ENCODE measurements at places on chromosomes 3 and 15. TPM values are rescaled to one million over a fixed set of nuclear protein-coding genes. Genes with fewer than 3 reads are reported as not detected.

DNA sequence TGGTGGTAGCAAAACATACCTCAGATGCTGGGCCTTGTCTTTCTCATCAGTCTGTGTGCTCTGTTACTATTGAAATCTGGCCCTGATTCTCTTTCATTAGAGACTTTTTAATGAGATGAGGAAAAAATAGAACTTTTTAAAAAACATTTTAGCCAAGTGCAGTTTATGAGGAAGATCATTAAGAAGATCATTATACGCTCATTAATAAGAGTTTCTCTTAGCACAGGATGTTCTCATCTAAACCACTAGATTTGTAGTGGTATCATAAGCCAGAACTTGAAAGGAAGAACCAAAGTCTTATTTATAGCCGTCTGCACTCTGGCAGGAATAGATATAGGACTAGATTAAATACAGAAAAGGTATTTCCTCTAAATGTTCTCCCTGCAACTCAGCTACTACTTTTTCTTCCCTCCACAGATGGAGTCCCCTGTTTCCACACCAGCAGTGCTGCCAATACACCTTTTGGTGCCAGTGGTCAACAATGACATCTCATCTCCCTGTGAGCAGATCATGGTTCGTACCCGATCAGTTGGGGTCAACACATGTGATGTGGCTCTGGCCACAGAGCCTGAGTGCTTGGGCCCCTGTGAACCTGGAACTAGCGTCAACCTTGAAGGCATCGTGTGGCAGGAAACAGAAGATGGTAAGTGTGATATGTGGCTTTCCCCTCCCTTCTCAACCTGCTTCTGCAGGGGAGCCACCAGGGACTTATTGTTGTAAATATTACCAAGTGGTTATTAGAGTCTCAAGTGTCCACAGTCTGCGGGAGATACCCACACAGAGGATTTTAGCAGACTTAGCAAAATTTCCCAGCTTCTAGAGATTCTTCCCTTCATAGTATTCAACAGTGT, 152.8 kb downstream of the RBPMS2 start:
- DNase-seq = no peak

GRCh38 chr15:71195242-71195641, 80.0 kb downstream of the THSD4 start:
- no peak for DNase-seq

Gene SI
- not detected for total RNA-seq

Gene CSPG5
- 0.18 TPM for total RNA-seq

DNA sequence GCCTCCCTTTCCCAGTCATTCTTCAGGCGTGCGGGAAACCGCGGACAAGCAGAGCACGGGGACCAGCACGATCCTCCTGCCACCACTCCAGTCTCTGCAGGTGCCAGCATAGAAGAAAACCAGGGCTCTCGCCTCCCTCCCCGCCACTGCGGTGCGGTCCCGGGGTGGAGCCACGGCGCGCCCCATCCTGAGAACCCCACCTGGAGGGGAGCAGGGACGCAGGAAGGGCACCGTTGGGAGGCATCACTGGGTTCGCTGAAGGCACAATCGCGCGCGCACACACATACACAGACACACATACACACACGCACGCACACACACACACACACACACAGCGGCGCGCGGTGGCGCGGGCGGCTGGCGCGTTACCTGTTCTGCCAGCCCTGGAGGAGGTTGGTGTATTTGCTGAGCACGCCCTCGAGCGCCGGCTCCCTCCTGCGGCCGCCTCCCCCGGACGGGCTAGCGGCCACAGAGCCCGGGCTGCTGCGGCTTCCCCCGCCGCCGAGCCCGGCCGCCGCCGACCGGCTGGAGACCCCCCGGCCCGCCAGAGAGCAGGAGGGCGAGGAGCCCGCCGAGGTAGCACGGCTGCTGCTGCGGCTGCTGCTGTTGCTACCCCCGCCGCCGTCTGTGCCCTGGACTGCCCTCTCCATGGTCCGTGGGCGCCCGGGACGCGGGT, 394 bp downstream of the OSBPL10 start:
- DNase-seq = peak; percentile 47

Gene NDUFB4
- total RNA-seq = 323 TPM

- DNase-seq = no peak
Measured at GRCh38 chr15:45132844-45133560, 3.2 kb downstream of the DUOX1 start.

Gene NDN
- total RNA-seq = 26.3 TPM

GRCh38 chr3:181695661-181696491, 15.8 kb upstream of the SOX2 start:
- no peak for DNase-seq

Gene SLCO3A1
- total RNA-seq = 5.9 TPM

Gene FGD5
- 10.6 TPM for total RNA-seq

Gene SLC12A6
- total RNA-seq = 17.0 TPM

Gene IL1RAP
- total RNA-seq = 5.2 TPM

- DNase-seq = peak; percentile 76
Measured at GRCh38 chr15:78931439-78932257, 13.2 kb downstream of the CTSH start.

Gene TMEM158
- total RNA-seq = 1.6 TPM

Gene ZBBX
- total RNA-seq = not detected

GRCh38 chr3:73520931-73521461, 103.7 kb downstream of the PDZRN3 start:
- DNase-seq = peak; percentile 33

DNA sequence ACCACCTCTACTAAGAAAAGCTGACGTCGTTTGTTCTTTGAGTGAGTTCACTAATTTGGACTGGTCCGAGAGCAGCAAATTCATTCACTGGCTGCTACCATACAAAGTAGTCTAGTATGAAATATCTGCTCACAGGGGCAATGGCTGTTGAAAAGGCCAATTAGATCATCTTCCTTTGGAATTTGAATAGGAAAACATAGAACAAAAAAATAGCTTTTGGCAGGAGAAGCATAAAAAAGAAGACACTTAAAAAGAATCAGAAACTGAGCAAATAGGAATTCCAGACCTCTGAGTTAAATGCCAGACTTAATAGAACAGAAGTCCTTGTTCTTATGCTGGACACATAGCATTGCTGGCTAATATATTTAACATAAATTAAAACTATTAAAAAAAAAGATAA, 159.3 kb downstream of the IL1RAP start:
- DNase-seq = no peak

DNA sequence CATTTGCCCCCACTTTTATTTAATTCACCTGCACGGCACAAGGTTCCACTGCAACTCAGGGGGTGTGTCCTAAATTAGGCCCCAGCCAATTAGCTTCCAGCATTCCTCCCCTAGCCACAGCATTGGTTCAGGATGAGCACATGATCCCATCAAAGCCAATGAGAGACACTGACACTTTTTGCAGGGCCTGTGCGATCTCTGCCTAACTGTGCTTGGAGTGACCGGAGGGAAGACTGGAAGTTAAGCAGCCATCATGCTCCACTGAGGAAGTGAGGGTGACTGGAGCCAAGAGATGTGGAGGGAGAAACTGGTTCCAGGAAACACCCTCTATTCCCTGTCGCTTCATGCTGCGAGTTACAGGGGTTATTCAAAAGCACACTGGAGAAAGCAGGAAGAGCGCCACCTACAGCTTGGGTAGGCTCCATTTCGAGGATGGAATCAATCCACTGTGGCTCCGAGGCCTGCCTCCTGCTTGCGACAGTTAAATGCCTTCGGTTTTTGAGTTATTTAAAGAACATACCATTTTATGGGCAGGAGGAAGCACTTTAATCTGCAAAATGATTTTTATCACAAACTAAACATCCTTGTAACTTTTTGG, 122.2 kb upstream of the WNT5A start:
- DNase-seq = no peak

DNA sequence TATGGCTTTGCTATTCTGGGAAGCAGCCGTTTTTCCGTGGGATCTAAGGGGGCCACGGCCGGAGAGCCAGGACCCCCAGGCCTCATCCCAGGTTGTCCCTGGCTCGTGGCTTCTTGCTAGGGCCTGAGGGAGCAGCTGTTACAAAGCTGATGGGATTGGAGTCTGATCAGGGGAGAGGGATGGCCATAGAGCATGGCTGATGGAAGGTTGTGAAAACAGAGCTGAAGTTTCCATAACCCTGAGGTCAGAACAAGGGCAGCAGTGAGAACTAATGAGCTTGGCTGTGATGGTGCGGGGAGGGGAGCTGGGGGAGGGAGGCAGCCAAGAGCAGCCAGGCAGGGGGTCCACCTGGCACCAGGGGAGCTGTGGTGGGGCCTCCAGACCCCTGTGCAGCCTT, 63.0 kb downstream of the LINGO1 start:
- no peak for DNase-seq

Gene CCDC80
- 31.8 TPM for total RNA-seq

DNA sequence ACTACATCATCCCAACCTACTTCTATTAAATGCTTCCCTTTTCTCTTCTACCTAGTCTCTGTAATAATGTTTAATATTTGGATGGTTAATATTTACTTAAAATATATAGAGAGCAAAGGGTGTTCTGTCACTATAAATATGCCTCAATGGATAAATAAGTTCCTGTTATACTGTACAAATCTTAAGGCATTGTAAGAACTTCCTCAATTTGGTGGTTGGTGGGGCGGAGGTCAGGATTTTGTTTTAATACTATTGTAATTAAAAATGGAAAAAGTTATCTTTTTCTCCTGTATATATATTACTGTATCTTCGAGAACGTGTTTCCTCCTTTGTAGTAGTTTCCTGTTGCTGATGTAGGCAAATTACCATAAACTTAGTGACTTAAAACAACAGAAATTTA, 41.5 kb downstream of the SPRED1 start:
- no peak for DNase-seq

DNA sequence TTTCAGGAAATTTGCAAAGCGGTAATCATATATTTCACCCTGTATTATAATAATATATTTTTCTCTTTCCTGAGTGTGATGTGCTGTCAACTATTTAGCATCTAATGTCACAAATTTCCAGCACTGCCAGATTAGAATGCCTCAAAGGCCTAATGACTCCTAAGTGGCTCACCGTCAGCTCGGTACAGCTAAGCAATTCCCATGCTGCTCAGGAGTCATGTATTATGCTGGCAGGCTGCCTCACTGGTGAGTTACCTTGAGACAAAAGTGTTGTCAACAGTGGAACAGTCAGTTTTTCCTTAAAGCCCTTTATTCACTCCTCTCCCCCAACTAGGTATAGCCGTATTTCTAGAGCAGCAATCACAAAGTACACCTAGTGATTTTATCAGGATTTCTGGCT, 83.6 kb downstream of the NSUN3 start:
- no peak for DNase-seq

DNA sequence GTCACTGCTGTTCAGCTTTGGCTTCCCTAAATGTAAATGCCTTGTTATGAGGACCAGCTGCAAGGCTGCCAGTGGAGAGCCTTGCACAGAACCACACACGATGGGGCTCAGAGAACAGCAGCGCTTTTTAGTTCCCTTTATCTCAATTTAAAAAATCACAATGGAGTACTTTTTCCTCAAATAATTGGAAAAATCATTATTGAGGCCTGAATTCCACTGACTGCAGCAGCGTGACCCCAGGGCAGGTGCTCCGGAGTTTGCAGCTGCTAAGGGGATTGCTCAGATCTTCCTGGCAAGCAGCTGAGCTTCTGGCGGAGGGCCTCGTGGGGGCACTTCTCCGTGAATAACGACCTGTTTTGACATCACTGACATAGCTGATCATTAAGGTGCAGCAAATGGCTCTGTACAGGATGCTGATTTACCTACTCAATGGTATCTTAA, 245.6 kb upstream of the TRIM42 start:
- DNase-seq = no peak

DNA sequence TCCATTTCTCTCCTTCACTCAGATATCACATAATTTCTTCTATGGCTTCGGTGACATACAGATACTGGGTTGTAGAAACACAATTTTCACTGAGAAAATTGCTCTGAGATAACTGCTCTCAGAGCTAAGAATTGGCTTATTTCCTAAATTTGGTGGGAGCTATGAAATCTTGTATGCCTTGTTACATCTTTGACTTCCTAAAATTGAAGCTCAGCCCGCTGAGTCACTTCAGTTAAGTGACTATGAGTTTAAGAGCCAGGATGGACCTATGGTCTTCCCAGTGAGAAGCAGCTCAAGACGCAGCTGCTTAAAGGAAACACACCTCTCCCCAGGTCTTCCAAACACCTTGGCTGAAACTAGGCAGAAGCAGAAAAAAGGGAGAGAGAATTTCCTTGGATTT, 56.4 kb downstream of the EFHB start:
- no peak for DNase-seq

All from psoas muscle (tissue), 8 donors.